Heart left ventricle (tissue), 16 donors: ENCODE measurements at places on chromosomes 2 and 18. TPM values are rescaled to one million over a fixed set of nuclear protein-coding genes. Genes with fewer than 3 reads are reported as not detected.

GRCh38 chr2:46803547-46803878 is 112.1 kb downstream of the MCFD2 start:
- no peak for DNase-seq

GRCh38 chr2:232239951-232240681 is 138.4 kb upstream of the ALPP start:
- DNase-seq = no peak

GRCh38 chr2:66580166-66581049 is 145.5 kb downstream of the MEIS1 start:
- DNase-seq = no peak

Gene GBX2
- 0.55 TPM for polyA plus RNA-seq

Gene STAT4
- 0.53 TPM for polyA plus RNA-seq

Gene SCN7A
- 7.9 TPM for polyA plus RNA-seq

GRCh38 chr2:39381653-39382052 is 55.4 kb downstream of the MAP4K3 start:
- peak; percentile 17 for DNase-seq

GRCh38 chr2:175151791-175152190 is 16.2 kb downstream of the ATF2 start:
- DNase-seq = no peak

- no peak for DNase-seq
Measured at GRCh38 chr18:60232541-60232940, 140.0 kb downstream of the MC4R start.

DNA sequence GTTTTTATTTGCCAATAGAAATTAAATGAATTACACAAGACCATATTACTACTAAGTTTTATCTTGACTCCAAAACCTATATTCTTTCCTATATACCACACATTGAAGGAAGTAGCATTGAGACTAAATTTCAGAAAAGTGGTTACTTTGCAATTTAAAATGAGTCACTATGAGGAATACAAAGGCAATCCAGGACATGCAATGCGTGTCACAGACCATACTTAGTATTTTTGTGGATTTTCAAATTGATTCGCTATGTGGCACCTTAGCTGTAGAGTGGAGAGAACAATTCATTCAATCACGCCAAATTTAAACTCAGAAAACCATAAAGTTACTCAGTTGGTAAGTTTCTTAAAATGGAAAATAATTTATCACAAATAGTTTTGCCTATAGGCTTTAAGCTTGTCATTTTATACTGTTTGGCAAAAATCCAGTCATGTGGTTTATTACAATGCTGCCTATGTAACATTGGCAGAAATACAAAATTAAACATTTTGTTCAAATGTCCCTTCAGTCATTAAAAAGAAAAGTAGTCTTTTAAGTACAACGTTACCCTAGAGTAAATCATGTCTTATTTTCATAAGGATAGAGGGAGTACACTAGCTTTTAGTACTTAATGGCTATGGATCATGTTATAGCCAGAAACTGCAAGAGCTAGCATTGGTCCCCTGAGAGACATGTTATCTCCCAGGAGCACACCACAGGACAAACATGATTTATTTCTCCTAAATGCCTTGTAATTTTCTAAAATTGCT is 222.8 kb upstream of the CDH7 start:
- no peak for DNase-seq

Gene RETREG2
- polyA plus RNA-seq = 56.0 TPM

GRCh38 chr2:168245074-168245825 is 2.1 kb downstream of the STK39 start:
- DNase-seq = no peak

Gene MOGAT1
- not detected for polyA plus RNA-seq

Gene PECR
- polyA plus RNA-seq = 3.2 TPM

GRCh38 chr2:86744152-86744551 is 24.1 kb downstream of the RMND5A start:
- no peak for DNase-seq

DNA sequence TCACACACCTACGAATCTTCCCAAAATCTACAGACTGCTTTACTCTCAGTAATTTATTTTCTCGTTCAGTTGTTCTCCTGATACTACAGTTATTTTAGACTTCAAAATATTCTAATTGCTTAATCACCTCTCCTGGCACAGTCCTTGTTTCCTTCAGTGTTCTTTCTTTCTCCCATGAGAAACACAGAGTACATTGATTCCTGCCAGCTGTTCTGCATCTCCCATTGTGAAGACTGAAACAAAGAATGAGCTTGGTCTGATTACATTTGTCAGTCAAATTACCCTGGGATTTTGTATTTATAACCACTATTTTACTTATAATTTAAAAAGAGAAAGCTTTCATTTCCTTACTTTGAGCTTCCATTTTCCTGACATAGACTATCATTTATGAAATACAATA is 63.9 kb upstream of the TANK start:
- no peak for DNase-seq
